Hematopoietic multipotent progenitor cell treated with erythropoietin and hydrocortisone succinate and interleukin-3 and kit ligand, for 6 days (in vitro differentiated cells): ENCODE measurements at places on chromosomes 7 and 10.

GRCh38 chr10:4007771-4008170 is 222.8 kb upstream of the KLF6 start:
- DNase-seq: no peak

- no peak for DNase-seq
Measured at GRCh38 chr7:69588773-69589172, 9.5 kb upstream of the AUTS2 start.

- DNase-seq: no peak
Measured at GRCh38 chr7:138662991-138663320, 38.2 kb downstream of the SVOPL start.

DNA sequence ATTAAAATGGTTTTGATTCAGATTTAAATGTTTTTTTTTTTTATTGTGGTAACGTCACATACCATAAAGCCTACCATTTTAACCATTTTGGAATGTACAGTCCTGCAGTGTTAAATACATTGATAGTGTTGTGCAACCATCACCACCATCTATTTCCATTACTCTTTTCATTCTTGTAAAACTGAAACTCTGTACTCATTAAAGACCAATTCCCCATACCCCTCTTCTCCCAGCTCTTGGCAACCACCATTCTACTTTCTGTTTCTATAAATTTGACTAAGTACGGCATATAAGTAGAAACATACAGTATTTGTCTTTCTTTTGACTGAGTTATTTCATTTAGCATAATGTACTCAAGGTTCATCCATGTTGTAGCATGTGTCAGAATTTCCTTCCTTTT is 96.2 kb downstream of the EXOC4 start:
- DNase-seq: no peak

- no peak for DNase-seq
Measured at GRCh38 chr7:136470179-136470578, 398.3 kb upstream of the CHRM2 start.

DNA sequence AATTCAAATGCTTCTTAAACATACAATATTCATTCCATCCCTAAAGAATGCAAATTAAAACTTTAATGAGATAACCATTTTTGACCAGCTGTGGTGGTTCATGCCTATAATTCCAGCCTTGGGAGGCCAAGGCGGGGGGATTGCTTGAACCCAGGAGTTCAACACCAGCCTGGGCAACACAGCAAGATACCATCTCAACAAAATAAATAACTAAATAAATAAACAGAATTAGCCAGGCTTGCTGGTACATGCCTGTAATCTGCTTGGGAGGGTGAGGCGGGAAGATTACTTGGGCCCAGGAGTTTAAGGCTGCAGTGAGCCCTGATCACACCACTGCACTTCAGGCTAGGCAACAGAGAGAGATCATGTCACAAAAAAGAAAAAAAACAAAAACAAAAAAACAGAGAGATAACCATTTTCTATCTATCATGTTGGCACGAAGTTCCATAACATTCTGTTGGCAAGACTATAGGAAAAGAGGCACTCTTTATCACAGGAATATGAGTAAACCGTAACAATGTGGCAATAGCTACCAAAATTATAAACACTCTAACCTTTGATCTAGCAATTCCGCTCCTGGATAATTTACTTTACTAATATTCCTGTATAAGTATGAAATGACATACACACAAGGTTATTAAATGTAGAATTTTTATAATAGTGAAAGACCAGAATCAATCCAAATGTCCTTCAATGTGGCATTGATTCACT is 52.2 kb downstream of the ATAD1 start:
- no peak for DNase-seq

- no peak for DNase-seq
Measured at GRCh38 chr7:66768865-66769832, 28.6 kb downstream of the RABGEF1 start.

GRCh38 chr7:110885474-110885873 is 205.5 kb upstream of the LRRN3 start:
- no peak for DNase-seq

- DNase-seq: no peak
Measured at GRCh38 chr10:130964771-130965170, 346.8 kb downstream of the TCERG1L start.

GRCh38 chr10:10403762-10404161 is 613.9 kb upstream of the CELF2 start:
- DNase-seq: no peak

- no peak for DNase-seq
Measured at GRCh38 chr7:149770728-149771636, 2.4 kb downstream of the ZNF467 start.

DNA sequence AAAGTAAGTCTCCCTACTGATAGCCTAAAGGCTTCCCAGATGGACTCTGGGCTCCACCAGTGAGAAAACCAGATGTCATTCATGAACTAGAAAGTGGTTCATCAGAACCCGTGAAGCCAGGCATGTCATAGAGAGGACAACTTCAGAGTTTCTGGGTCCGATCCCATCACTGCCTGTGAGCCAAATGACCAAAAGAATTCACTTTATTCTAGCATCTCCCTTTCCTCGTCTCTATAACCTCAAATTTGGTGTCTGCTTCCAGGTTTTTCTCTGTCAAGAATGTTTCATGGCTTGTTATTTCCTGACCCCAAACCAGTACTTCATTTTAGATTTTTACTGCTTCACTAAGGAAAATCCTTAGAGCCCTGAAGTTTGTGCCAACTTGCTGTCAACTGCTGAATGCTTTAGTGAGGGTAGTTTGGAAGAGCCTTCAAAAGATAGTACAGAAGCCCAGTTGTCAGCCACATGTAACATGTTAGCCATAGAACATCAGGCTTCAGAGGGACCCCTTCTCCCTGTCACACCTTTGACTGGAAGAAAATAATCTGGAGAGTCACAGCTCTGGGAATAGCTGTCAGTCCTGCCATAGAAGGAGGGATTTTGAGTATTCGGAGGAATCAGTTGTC is 34.0 kb downstream of the ITGB8 start:
- no peak for DNase-seq

GRCh38 chr10:17031637-17032635 is 97.7 kb downstream of the CUBN start:
- peak; percentile 20 for DNase-seq

- no peak for DNase-seq
Measured at GRCh38 chr7:159027789-159028507, 116.7 kb downstream of the VIPR2 start.

- no peak for DNase-seq
Measured at GRCh38 chr7:82051601-82052000, 281.8 kb upstream of the HGF start.

GRCh38 chr7:98209166-98209920 is 1.9 kb upstream of the BHLHA15 start:
- DNase-seq: no peak

DNA sequence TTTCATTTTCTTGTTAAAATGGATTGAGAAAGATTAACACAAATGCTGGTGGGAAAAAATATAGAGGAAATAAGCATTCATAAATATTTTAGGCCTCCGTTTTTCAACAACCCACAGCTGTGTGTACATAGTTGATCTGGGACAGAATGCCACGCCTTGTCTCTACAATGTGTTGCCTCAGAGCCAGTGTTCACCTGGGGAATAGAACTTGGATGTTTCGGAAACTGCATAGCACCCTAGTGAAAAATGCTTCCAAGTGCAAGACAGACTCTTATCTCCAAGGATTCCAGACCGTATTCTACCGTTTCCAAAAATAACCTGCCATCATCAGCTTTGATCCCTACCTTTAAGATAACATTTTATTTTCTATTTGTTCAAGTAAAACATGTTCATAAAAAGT is 260.9 kb downstream of the SDK1 start:
- DNase-seq: no peak

DNA sequence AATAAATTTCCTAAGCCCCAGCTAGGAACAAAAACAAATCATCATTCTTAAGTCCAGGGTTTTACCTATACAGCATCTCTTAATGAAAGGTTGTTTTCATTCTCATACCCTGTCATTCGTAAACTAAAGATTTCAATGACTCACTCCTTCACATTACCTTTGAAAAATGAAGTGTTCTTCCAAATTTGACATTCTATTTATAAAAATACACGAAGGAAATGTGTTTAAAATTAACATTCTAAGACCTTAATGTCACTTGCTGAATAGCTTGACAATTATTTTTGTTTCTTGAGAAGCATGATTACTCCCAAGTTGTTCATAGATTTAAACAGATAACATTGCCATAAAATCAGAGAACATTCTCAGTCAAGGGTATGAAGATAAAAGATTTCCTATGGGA is 1188.3 kb upstream of the SORCS1 start:
- no peak for DNase-seq

- DNase-seq: peak; percentile 52
Measured at GRCh38 chr10:68428396-68429104, 21.5 kb upstream of the RUFY2 start.

DNA sequence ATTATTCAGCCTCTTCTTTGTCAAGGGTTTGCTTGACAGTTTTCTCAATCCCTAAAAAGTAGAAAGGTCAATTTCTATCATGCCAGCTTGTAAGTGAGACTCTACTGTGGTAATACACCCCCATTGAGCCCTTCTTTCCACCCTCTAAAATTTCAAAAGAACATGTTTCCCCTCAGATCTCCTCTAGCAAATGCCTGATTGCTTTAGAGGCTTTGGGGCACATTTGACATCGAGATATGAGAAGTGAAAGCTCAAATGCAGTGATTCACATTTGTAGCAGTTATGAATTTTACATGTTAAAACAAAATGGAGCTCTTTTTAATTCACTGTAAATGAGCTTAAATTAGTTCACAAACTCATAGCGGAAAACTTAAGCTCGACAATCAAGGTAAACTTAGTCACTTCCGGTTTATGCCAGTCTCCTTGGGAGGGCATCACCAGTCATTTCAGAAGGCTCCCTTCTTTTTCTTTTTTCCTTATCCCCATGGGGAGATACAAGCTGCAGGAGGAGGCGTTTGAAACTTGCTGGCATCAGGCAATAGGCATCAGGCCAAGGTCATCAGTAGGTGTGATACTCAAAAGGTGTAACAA is 55.3 kb upstream of the ADO start:
- DNase-seq: no peak

DNA sequence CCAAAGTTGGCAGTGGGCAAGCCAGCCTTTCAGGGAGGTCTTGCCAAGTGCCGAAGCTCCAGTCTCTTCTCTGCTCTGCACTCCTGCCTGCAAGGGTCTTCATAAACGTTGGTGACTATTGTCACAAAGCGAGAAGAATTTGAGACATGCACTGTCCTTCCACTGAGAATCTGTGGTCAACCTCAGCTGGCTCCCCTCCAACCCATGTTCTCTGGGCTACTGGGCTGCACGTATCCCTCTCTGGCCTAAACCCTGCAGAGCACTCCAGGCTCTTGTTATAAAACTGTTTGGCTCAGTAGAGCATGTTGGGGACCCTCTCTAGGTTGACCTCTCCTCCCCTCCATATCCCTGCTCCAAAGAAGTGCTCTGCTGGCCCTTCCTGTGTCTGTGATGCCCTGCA is 260.4 kb upstream of the NFE2L3 start:
- DNase-seq: no peak

GRCh38 chr10:133307776-133308420 is 774 bp downstream of the TUBGCP2 start:
- peak; percentile 89 for DNase-seq

DNA sequence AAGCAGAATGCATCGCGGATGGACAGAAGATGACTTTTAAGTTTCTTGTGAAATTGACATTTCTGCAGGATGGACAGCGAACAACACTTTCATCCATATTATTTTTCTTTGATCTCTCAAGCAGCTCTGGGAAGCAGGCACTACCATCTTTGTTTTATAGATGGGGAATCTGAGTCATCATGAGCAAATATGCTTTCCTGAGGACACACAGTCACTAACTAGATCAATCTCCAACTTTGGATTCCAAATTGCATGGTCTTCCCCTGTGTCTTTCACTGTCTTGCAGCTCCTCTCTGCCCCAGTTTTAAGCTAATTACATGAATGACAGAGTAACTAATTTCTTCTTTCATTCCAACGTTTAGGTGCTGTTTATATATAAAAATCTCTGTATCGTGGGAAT is 201.5 kb downstream of the ADAM12 start:
- no peak for DNase-seq

DNA sequence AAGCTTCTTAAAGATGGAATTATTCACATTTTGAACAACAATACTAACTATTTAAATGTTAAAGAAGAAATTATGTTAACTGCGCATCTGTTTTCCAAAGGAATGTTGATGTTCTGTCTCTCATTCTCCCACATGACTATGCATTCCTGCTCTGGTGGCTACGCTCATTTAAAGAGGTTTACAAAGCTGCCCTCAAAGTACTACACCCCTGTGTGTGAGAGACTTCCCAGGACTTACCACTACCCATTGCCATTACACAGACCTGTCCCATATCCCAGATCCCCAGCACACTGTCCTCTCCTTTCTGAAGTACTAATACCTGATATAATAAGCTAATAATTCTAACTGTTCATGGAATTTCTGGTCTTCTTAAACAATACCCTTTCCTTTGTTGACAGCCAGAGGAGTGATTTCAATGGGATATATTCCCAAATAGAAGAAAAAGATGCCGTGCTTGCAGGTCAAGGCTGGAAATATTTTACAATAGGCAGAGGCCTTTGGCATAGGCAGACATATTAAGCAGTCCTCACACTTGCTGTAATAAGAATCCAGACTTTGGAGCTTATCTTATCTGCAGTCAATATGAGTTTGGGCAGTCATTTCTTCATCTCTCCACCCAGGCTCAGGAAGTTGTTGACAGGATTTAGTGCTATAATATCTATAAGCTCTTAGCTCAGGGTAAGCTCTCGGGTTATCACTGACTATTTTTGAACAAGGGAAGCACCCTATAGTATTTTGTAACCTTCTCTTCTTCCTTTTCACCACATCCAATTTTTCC is 12.2 kb downstream of the LIPF start:
- peak; percentile 9 for DNase-seq

- DNase-seq: no peak
Measured at GRCh38 chr7:30169579-30169978, 34.8 kb downstream of the MTURN start.

- no peak for DNase-seq
Measured at GRCh38 chr7:37027104-37027503, 302.8 kb upstream of the AOAH start.
